ENCODE measurements at places on chromosomes 11 and 22.

- DNase-seq, result no peak
Measured at GRCh38 chr11:119011476-119012053, 6.6 kb downstream of the RPS25 start.

- DNase-seq, result no peak
Measured at GRCh38 chr11:69013009-69013951, at the start of gene MRGPRF. TSS of gene MRGPRF (minus strand) at chr11:69013246. CDS start at chr11:69009901, 3,345 bp downstream.

GRCh38 chr11:96235751-96236150 is 107.2 kb downstream of the MAML2 start:
- DNase-seq, result no peak

DNA sequence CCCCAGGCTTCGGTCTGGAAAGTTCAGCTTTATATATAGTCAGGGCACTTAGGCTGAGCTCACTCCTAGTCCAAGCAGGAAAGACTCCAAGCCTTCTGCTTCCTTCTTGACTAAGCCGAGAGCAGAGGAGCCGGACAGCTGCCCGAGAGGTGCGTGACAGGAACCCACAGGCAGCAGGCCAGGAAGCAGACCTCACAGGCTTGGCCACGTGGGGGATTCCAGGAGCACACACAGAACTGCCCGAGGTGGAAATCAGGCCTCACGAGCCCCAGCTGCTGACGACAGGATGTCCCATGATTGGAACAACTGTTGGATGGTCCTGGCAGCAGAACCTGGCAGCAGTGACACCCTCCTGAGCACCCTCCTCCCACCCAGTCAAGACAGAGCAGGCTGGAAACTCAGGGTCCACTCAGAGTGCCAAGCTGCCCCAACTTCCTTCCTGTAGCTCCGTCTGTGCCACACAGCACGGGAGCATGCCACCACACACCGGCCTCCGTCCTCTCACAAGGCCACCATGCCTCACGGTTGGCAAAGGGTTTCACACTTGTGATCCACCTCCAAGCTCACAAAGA is 5.4 kb downstream of the PLA2G6 start:
- no peak for DNase-seq

DNA sequence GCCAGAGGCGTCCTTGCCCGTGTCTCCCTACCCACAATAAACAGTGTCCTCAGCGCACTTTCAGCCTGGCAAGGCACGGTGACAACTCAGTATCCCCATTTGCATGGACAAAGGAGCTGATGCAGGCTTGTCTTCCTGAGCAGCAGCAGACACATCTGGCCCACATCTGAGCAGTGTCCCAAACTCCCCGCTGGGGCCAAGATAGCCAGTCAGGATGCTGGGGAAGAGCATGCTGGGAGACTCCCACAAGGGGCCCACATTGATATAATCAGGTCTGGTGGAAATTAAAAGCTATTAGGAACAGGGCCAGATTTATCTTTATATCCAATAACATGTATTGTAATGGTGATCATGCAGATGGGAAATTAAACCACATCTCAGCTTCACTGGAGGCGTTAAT is 24.7 kb downstream of the DSCAML1 start:
- DNase-seq, result no peak
